GM04503 (cell line): ENCODE measurements at places on chromosomes 7 and 10.

DNA sequence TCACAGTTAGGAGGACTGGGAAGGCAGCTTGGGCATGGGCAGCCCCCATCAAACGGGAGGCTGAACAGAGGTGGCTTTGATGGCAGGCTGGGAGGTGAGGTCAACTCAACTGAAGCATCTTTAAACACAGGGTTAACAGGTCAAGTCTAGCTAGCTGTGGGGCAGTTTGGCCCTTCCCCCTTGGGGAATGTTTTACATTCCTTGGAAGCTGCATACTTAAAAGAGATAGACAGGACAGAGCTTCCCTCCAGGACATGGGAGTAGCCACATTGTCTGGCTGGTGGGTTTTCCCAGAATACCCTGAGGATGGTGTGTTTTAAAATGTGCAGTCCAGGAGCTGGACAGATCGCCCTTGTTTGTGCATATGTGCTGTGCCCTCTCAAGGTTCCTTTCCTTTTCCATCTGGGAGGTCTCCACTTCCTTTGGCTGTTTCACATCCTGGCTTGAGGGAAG, 6.8 kb upstream of the RASSF4 start:
- DNase-seq: no peak

DNA sequence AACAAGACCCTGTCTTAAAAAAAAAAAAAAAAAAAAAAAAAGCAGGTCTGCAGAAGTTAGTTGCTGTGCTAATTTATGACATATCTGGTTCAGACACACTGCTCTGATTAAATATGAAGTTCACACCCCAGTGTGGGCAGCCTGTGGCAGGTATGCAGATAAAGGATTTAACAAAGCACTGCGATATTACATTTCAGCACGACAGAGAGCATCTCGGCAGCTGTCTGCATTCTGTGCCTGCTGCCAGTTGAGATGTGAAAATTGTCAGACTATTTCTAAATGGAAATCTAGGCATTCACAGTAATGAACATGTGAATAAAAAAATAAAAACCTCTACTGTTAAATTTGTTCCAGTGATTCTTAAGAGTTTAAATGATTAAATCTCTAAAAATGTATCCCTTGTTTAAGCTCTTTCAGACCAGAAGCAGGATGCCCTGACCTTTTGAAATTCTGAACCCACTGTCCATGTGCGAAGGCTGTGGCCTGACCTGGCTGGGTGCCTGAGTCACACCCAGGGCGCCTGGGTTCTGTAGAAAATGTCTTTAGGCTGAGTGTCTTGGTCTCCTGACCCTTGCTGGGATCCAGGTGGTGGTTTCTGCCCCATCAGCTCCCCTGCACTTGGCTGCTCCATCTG, 272.9 kb downstream of the WDR37 start:
- no peak for DNase-seq

- DNase-seq: no peak
Measured at GRCh38 chr10:112639298-112639697, 192.3 kb downstream of the VTI1A start.

DNA sequence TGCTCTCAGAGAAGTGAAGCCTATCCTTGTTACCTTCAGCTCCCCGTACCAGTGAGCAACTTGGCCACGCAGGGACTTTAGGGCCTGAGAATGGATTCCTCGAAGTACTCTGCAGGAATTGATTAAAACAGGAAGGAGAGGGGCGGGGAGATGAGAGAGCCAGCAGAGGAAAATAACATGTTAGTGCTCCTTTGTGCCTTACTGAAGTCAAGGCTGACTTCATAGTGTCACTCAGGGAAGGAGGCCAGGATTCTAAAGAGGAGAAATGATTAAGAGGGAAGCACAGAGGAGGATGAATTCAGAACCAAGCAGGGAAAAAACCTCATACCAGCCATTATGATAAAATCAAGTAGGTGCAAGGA, 195.6 kb upstream of the RHOBTB1 start:
- no peak for DNase-seq

DNA sequence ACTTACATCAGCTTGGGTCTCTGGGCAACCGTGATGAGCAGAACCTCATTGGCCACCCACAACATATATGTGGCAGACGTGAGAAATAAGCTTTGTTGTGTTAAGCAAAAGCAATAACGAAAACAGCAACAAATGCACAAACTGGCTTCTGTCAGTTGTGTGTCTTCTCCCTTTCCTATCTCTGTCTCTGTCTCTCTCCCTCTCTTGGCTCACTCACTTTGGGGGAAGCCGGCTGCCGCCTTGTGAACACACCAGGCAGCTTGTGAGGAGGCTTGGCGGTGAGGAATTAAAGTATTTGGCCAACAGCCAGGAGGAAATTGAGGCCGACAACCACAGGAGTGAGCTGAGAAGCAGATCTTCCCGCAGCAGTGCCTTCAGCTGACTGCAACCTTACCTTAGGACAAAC, 21.9 kb upstream of the CDCA7L start:
- no peak for DNase-seq

GRCh38 chr10:81873932-81874816, 820 bp upstream of the NRG3 start:
- no peak for DNase-seq

- DNase-seq: no peak
Measured at GRCh38 chr7:15481132-15481531, 80.7 kb downstream of the AGMO start.

GRCh38 chr7:117071551-117071950, 118.2 kb downstream of the ST7 start:
- no peak for DNase-seq

DNA sequence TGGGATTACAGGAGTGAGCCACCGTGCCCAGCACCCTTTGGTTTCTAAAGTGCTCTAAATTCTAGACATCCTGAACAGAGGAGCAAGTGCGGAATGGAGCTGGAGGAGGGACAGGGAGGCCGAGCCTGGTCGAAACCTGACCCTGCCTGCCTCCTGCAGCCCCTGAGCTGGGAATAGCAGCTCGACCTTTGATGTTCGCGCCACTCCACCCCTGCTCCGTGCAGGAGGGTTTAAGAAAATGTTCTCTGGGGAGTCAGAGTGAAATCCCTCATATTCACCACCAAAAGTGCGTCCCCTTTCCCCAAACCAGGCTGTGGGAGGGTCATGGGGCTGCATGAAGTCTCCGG, 1.8 kb downstream of the PGAM2 start:
- DNase-seq: no peak

DNA sequence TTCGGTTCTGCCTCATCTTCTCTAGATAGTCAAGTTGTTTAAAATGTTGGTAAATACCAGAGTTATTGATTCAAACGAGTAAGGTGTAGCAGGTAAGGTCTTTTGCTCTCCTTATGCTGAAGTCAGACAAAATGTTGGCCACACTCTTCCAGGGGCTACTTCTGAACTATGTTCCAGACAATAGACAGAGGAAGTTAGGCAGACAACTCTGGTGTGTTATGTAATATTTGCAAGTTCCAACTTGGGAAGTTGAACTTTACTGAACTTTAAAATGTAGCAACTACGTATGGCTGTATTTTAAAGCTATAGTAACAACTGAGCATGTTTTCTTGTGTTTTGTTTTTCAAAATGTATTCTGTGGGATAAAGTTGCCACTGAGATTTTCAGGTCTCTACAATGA, 125.7 kb upstream of the NEBL start:
- no peak for DNase-seq

DNA sequence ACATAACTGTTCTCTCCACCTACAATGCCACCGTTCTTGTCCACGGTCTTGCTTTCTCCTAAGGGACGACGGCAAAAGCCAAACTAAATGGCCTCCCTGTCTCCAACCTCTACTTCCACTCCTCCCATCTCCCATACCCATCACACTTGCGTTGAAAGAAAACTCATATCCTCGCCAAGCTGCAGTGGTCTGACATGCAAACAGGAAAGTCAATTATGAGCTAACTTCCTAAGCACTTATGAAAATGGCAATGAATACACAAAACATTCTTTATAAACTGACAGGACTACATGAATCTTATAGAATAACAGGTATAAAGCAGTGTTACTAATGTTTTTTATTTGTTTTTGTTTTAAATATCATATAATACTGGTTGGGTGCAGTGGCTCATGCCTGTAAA, 46.4 kb downstream of the TYW1B start:
- no peak for DNase-seq

- no peak for DNase-seq
Measured at GRCh38 chr10:93224005-93224779, 150.5 kb downstream of the CYP26A1 start.

- DNase-seq: no peak
Measured at GRCh38 chr7:131504157-131504899, 52.1 kb downstream of the PODXL start.

DNA sequence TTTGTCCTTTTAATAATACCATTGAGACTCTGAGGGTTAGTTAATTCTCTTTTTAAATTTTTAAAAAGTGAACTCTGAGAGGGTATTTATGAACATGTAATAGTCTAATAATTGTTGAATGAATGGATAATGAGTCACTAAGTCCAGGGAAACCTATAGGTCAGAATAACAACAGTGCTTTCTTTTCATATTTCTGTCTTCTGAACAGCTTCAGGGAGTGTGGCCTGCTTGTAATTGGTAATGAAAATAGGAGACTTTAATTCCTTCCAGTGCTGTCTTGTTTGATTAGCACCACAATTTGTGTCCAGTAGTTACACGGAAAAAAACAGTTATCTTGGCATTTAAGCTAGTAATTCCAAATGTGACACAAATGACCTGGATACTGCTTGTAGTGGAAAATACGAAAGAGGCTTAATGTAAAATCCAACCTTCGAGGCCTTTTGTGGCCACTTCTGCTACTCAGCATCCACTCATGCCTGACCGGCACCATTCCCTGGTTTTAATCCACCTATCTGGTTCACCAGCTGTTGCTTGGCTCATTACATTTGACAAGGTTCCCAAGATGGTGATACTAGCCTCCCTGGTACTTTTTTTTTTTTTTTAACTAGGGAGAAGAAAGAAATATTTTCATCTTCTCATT, 149.3 kb upstream of the IMMP2L start:
- DNase-seq: no peak

DNA sequence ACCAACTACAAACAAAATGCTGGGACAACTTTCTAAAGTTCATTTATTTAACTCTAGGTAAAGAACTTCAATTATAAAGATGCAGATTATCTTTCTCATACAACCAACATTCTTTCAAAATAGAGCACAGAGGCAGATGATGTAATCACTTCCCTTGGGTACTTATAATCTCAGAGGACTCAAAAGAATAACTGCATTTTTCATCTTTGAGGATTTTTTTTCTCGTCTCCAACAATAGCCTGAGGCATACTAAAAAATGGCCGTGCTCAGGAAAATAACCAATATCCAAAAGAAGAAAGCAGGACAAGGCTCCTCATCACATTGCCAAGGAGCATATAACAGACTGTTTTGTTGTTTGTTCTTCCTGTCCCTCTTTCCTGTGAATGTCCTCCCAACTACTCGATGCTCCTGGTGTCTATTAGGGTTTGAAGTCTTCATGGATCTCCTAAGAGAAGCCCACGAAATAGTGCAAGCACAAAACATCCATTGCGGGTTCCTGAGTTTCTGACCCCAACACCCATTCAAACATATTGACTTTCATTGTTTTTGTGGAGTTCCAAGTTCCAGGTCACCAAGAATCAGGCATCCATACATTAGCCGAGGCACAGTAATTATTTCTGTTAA, 182.9 kb downstream of the SORCS1 start:
- no peak for DNase-seq
